ENCODE measurements at places on chromosomes 3 and 15.

DNA sequence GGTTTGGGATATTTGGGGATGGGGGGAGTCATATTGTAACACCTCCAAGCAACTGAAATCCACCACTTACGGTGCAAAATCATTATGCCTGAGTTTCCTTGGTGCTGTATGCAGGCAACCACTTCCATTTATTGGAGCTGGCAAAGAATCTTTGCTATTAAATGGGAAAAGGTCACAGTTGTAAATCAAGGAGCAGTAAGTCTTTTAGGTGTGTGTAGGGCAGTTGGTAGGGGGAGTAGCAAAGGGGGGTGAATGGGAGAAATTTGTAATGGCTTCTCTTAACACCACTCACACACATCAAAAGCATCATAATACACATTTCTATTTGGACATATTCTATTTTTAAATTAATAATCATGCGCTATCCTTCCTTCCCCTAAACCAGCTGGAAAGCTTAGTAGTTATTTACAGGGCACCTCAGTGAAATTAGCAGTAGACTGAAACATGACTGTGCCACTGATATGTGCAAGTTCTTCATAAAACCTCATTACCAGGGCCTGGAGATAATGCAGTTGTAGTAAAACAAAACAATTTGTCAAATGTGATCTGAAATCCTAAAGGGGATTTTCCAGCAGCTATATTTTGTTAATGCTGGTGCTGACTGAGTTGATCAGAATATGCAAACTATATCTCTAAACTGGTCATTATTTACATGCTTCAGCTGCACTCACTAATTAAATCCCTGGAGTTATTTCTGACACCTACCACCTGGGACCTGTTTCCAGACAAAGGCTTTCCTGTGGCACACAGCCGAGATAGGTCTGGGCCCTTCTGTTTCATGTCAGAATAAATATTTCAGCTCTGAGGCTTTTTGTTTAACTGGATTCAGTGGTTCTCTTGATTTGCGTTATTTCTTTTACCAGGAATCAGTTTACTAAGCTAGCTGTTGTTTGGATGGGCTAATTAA is 90.1 kb downstream of the B3GALNT1 start:
- no peak for DNase-seq

GRCh38 chr15:95499397-95499796 is 831.1 kb upstream of the NR2F2 start:
- no peak for DNase-seq

GRCh38 chr15:56056626-56057025 is 63.2 kb upstream of the NEDD4 start:
- no peak for DNase-seq

GRCh38 chr3:14823393-14823792 is 4.6 kb downstream of the FGD5 start:
- DNase-seq, result no peak

GRCh38 chr15:96320107-96320506 is 10.4 kb upstream of the NR2F2 start:
- DNase-seq, result no peak

- no peak for DNase-seq
These were observed 54.3 kb upstream of the FGD5 start for GRCh38 chr3:14764331-14765059.

- no peak for DNase-seq
These were observed 160.7 kb downstream of the TAFA4 start for GRCh38 chr3:68771681-68772080.
